ENCODE measurements at places on chromosomes 3 and 15.

DNA sequence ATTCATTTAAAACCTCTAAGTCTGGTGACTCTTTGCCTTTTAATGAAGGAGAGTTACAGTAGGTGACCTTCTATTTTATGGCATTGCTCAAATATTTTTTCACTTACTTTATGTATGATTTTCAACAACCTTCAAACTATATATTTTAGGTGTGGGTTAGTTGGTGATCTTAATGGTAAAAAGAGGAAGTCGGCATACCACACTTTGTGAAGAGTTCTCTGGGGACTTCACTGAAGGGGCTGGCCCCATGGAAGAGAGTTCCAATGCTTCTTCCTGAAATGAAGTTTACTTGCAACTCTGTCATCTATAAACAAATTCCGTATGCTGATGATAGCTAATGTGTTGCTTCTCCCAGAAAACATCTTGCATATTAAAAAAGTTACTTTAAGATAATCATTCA lies 647.0 kb upstream of the SGO1 start:
- no peak for DNase-seq

GRCh38 chr3:19256313-19256712 lies 108.0 kb downstream of the KCNH8 start:
- no peak for DNase-seq

DNA sequence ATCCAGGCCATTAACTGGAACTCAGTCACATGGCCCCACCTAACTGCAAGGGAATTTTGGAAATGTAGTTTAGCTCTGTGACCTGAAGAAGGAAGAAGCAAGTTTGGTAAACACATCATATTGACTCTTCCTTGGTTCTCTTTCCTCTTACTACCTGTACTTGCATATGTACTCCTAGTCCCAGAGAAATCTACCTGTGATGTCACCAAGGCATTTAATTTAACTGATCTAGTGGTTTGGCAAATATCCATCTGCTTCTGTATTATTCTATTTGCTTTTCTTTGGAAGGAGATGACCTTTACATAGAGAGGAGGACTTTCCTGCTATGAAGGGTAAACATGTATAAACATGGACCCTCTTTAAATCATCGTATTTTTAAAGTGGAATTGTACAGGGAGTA lies 150.8 kb downstream of the TMEM108 start:
- DNase-seq: no peak

DNA sequence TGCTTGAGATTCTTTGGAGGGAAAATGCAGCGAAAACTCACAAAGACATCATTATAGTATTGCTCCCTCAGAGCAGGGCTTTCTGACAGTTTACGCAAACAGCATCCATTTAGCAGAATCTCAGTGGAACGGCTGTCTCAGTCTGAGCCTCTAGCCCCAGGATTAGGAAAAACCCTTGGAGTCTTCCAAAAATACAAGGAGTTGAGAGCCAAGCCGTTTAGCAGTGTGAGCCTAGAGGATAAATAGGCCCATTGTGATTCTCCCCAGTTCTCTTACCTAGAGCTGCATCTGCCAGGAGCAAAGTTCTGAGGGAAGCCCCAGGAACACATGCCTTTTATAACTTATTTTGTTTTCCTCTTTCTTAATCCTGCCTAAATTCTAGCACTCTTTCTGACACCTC lies 359.6 kb downstream of the NTRK3 start:
- DNase-seq: no peak

- DNase-seq: no peak
Observed at GRCh38 chr3:3632449-3632848, 166.8 kb upstream of the LRRN1 start.

- no peak for DNase-seq
Observed at GRCh38 chr3:40895109-40895508, 304.2 kb upstream of the CTNNB1 start.

- no peak for DNase-seq
Observed at GRCh38 chr3:81432456-81432855, 329.0 kb downstream of the GBE1 start.

DNA sequence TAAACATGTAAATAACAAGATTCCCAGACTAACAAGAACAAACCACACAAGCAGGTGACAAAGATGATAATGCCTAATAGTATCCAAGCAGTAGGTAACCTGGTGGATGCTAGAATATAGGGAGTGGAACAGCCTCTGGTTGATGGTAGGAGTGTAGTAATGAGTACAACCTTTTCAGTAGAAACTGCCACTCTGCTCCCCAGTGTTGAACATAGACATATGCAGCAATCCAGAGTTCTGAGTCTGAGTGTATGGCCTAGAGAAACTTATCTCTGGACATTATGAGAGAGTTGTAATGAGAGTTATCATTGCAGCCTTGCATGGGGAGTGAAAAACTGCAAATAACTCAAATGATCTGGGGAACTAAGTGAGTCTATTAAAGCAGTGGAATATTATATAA lies 76.1 kb upstream of the ACAD9 start:
- peak; percentile 33 for DNase-seq

GRCh38 chr3:111652492-111653180 lies 57.5 kb upstream of the ZBED2 start:
- no peak for DNase-seq

- DNase-seq: no peak
Observed at GRCh38 chr3:11363715-11364114, 91.5 kb downstream of the ATG7 start.

DNA sequence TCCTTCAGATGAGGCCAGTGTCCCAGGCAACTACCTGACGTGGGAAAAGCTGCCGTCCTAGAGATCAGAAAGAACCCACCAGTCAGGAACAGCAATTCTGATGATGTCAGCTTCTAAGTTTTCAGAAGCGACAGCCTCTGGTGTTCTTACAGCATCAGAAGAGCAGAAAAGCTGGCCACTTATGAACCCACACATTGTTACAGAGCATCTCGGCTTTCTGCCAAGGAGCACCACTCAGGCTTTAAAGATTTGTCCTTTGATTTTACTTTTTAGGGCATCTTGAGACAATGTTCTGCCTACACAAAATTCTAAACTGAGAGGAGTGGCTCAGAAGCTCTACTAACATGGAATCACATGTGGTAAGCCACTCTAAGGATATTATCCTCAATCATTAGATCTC lies 49.7 kb upstream of the BOC start:
- DNase-seq: no peak

All from erythroblast (primary cell).